Immature natural killer cell (primary cell): ENCODE measurements at places on chromosomes 6 and 20. TPM values are rescaled to one million over a fixed set of nuclear protein-coding genes. Genes with fewer than 3 reads are reported as not detected.

The RIN2 gene
- polyA plus RNA-seq: not detected

The TNXB gene
- not detected for polyA plus RNA-seq

The BPIFA1 gene
- polyA plus RNA-seq: not detected

The CCM2L gene
- not detected for polyA plus RNA-seq

The GLP1R gene
- polyA plus RNA-seq: 0.87 TPM

The PRR18 gene
- polyA plus RNA-seq: not detected

DNA sequence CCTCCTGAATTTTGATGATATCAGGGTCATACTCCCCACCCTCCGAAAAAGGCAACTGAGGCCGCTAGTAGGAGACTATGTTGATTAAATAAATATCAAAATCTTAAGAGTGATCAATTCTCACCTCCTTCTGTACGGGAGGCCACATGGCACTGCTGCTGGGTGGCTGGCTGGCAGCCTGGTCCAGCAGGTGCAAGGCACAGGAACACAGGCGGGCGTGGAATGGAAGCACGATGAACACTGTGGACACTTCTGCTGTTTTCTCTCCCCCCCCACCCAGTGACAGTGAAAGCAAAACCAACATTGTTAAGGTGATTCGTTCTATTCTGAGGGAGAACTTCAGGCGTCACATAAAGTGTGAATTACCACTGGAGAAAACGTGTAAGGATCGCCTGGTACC lies 9.7 kb upstream of the CLDN20 start:
- DNase-seq: no peak

DNA sequence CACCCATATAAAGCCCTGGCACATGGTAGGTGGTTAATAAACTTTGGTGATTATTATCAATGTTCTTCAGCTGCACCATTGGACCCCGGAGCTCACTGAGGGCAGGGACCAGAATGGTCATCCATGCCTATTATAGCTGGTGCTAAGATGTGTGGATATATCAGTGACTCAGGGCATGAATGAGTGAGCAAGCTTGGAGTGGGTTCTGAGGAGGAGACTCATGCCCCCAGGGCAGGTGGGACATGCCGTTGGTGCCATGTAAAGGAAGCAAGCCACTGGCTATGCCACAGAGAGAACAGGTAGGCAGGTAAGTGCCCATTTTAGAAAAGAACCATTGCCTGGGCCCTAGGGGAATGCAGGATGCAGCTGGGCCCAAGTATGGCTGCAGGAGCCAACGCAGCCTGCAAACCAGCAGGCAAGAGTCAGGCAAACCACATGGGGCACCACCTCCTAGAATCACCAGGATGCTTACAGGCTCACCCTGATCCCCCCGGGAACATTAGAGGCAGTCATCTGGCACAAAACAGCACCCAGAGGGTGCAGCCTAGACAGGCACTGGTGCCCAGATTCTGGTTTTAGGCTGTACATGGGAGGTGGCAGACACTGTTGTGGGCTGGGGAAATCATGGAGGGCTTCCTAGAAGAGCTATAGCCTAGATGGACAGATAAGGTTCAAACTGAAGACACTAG lies 23.5 kb downstream of the PLAGL2 start:
- DNase-seq: no peak

DNA sequence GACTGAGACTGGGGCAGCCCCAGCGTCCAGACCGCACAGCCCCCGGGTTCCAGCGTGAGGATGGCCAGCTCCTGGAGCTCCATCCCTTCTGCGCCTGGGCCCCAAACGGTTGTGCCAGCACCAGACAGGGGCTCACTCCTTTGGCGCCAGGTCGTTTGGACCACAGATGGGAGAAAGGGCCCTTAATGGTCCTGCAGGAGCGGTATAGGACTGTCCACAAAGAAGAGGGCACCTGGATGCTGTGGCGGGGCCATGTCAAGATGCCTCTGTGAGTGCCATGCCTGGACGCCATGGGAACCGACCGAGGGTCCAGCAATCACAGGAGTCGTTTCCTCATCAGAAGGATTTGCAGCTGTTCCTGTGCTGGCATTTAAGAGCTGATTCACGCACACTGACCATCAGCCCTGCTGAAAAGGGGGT lies 82.7 kb downstream of the DLL1 start:
- DNase-seq: no peak

- DNase-seq: peak; percentile 23
Observed at GRCh38 chr6:158910484-158911440, 89.2 kb downstream of the RSPH3 start.

DNA sequence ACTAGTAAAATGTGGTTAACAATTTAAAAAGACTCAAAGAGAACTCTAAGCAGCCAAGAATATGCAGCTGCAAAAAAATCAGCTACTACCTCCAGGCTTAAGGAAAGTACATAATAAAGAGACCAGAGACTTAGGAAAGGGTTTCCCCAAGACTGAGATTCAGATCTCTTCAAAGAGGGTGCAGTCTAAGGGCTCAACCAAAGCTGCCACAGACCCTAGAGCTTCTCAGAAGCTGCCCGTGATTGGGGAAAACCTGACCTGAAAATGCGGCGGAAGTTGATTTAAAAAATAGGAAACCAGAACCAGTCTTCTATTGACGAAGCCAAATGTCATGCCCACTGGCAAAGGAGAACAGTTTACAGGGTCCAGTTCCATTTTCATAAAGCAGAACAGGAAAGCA lies 516.8 kb upstream of the MARCKS start:
- no peak for DNase-seq

DNA sequence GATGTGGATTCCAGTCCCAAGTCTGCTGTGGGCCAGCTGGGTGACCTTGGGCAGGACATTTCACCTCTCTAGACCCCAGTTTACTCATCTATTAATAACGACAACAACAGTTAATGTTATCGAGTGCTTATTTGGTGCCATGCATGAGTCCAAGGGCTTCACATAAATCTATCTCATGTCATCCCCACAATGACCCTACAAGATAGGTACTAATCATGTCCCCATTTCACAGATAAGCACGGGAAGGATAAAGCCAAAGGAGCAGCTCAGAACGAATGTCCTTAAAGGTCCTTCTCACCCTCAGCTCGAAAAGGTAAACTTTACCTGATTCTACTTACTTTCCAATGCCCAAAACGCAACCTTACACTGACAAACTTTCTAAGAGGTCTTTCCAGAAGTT lies 35.7 kb downstream of the TRAM2 start:
- DNase-seq: no peak

DNA sequence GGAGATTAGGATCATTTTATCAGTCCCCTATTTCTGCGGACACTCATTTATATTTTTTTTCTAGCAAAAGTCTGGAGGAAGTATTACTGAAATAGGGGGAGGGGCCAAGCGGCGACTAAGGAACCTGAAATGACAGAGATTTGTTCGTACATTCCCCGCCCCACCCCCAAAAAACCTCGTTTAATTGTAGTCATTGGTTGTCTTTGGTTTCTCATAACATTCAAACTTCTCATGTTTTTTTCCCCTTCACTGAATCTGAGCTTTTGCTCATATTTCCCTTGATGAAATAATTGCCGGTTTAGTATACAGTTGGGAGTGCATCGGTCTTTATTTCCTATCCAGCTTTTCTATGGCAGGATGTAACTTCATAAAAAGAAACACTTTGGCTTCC lies 768 bp upstream of the FYN start:
- DNase-seq: peak; percentile 34

DNA sequence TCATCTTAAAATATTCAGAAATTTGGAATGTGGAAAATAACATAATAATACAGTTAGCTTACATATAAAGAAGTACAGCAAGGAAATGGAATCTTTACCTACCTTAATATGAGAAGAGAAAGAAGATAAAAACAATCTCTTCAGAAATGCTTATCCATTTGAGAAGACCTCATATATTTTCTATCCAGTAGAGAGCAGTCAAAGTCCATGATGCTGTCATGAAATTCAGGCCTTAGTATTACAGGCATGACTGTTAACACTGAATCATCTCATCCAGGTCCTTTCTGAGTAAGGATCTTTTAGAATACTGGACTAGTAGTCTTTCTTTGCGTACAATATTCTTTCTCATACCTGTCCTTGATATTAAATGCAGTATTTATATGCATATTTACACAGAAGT lies 713.4 kb downstream of the CD109 start:
- no peak for DNase-seq

DNA sequence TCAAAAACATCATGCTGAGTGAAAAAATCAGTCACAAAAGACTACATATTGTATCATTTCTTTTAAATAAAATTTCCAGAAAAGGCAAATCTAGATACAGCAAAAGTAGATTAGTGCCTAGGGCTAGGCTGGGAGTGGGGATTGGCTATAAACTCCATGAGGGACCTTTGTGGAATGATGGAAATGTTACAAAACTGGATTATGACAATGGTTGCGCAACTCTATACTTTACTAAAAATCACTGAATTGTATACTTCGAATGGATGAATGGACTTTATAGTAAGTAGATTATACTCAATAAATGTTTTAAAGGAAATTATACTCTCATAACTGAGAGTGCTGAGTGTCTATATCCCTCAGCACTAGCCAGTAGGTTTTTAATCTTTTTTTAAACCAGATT lies 4.3 kb downstream of the HMGN3 start:
- no peak for DNase-seq

GRCh38 chr6:53410508-53411258 lies 61.9 kb upstream of the ELOVL5 start:
- DNase-seq: peak; percentile 34

GRCh38 chr6:73388433-73388799 lies 6.2 kb upstream of the DDX43 start:
- DNase-seq: no peak

DNA sequence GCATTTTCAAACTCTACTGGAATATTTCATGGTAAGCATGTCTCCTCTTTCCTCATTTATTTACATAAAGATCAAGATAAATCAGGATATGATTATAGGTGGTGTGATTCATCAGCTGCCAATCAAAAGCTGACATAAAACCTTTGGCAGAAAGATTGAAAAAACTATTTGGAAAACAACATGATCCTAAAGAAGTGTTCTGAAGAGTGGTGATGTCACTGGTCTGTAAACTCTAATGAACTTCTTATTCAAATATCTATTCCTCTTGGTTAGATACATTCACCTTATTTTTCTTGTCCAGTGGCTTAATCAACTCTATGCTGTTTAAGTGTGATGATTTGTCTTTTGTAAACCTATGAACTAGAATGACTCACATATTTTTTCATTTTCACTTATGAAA lies 535.5 kb upstream of the CITED2 start:
- no peak for DNase-seq

DNA sequence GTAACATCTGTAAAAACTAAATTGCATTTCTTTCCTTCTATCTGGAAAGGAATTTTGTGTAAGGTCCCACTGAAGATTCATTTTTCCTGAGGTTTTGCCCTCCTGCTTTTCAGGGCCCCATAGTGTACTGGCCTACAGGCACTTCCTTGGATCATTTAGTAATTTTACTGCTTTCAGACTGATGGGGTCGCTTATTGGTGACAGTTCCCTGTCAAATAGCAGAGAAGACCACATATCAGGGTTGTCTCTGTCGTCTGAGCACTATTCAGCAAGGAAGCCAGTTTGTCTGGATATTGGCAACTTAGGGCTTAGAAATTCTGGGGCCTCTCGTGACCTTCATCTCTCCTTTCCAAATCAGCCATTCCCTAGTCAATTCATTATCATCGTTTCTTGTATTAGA lies 3.5 kb downstream of the GRM1 start:
- DNase-seq: no peak

GRCh38 chr6:33950891-33951889 lies 147.4 kb upstream of the MLN start:
- DNase-seq: no peak

GRCh38 chr6:106974336-106974998 lies at the start of gene CD24:
Gene CD24, minus strand, starts transcription at chr6:106974729. Its CDS starts 83 bp downstream, at chr6:106974646.
- no peak for DNase-seq

- no peak for DNase-seq
Observed at GRCh38 chr6:162014069-162014811, 713.3 kb downstream of the PRKN start.

DNA sequence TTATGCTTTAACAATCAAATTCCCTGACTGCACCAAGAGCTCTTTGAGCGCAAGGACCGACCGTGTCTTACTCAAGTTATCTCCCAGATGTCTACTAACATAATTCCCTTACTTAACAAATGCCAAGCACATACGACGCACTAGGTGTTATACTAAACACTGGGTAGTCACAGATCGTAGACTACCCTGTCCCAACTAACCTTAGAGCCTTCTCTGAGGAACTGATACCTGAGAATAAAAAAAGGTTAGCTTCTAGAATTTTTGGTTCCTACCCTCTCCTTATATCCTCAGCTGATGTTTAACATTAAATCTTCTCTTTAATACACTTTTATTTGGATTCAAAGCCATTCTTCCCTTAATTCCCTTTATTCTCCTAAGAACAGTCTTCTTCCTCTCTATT lies 38.5 kb downstream of the EPB41L2 start:
- no peak for DNase-seq

- no peak for DNase-seq
Observed at GRCh38 chr6:15518878-15519277, 143.9 kb downstream of the DTNBP1 start.

DNA sequence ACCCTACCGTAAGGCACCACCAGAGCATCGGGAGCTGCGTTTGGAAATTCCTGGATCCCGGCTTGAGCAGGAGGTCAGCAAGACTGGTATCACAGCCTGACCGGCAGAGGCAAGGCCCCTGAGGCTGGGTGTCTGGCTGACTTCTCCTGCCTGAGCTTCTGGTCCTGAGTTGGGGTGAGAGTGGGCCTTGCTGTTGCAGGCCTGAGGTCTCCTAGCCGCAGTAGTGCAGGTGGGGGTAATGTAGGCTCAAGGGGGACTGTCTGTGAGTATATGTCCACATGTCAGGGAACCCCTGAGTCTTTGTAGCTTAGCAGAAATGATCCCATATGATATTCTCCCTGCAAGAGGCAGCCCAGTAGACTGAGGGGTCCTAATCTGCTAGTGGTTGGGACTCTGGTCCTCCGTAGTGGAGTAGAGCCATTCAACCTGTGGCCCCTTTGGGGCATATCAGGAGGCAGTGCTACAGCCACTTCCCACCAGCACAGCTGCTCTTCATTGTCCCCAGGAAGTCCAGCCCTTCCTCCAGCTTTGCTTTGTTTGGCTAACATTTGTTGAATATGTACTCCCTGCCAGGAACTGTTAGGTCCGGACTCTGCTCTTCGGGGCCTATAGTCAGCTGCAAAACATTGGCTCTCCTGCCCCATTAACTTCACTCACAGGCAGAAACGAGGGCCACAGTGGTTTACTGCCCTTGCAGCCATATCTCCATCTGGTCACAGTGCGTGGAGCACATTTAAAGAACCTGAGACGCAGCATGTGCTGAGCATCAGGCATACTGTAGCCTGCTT lies 10.9 kb downstream of the LRRC73 start:
- DNase-seq: no peak
